Activated CD8-positive, alpha-beta memory T cell treated with anti-CD3 and anti-CD28 coated beads for 48 hours (primary cell): ENCODE measurements at places on chromosomes 12 and 14.

DNA sequence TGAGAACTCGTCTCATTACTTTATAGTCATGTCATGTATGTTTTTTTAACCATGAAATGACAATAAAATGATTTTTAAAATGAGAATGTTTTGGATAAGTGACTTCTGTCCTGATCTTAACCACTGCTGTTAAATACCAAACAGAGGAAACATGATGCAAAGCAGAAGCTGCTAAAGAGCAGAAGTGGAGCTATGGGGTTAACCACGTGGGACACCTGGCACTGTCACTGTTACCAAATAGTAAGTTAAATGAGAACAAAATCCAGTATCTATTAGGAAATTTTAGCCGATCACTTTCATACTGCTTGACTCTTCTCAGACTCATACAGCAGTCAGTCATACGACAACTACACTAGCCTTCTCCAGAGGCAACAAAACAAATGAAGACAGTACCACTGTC lies 82.4 kb downstream of the SCAF11 start:
- DNase-seq: no peak

GRCh38 chr14:105151838-105152793 lies 16.5 kb downstream of the JAG2 start:
- DNase-seq: no peak

GRCh38 chr12:64627771-64628170 lies 17.5 kb downstream of the RASSF3 start:
- DNase-seq: no peak

DNA sequence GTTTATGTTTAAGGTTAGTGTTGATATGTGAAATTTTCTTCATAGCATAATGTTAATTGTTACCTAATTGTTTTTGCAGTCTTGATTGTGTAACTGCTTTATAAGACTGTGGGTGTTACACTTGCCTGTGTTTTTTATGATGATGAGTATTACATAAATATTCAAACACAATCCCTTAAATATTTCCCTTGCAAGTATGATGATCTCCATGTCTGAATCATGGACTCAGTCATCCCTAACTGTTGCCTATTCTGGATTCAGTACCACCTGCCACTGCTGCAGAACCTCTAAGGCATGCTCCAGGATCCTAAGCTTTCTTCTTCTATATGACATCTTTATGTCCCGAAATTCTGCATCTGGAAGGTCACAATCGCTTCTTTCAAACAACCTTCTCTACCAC lies 246.3 kb upstream of the CLEC14A start:
- DNase-seq: no peak

DNA sequence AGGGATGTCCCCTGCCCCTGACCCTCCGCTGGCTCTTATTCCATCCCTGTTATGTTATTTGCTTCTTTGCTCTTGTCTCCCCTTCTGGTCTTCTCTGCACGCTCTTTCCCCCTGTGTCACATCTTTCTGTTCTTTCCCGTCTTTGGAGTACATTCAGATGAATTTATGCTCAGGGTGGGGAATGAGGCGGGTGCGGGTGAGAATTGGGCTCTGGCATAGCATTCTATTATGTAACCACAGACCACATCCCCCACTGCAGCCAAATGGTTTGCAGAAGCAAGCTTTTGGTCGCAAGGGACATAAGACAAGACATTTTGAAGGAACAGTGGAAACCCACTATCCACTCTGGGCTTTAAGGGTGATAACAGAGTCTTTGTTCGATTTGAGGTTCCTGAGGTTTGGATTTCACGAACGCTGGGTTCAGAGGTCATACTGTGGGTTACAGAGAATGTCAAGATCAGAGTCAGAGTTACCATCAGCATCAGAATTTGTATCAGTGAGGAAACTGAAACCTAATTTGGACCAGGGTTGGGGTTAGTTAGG lies 3.8 kb downstream of the ENDOU start:
- no peak for DNase-seq

- no peak for DNase-seq
These were observed 55.2 kb downstream of the TGFB3 start for GRCh38 chr14:75926431-75927115.

DNA sequence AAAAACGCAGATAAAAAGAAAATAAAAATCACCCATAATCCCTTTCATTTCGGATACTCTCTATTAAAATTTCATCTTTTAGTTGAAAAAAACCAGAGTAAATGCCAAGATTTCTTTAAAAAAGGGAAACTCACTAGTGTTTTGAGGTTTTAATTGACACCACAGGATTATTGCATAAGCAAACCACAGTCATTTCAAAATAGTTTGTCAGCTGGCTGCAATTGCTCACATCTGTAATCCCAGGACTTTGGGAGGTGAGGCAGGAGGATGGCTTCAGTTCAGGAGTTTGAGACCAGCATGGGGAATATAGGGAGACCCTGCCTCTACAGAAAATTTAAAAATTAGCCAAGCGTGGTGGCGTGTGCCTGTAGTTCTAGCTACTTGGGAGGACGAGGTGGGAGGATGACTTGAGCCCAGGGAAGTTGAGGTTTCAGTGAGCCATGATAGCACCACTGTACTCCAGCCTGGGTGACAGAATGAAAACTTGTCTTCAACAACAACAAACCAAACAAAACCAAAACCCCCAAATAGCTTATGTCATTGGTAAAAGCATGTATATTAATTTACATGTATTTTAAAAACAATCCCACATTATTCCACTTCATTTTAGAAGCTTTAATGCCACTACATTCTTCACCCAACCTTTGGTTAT lies 48.8 kb downstream of the SYNE2 start:
- DNase-seq: no peak

GRCh38 chr12:52613384-52614030 lies 4.9 kb downstream of the KRT73 start:
- no peak for DNase-seq

DNA sequence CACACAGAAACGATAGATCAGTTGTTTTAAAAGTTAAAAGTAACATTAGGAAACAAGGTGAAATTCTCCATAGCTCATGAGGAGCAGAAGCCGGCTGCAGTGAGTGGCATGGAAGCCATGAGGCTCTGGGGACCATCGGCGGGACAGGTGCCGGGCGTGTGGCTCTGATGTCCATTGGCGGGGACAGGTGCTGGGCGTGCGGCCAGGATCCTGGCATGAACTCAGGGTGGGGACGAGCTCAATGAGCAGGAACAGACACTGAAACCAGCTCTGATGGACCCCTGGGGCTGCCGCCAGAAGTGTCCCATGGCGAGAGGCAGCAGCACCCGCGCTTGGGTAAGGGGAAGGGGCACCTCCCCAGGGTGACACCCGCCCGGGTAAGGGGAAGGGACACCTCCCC lies 75.1 kb downstream of the NOC4L start:
- no peak for DNase-seq

GRCh38 chr14:56555921-56556570 lies 23.6 kb upstream of the TMEM260 start:
- no peak for DNase-seq

DNA sequence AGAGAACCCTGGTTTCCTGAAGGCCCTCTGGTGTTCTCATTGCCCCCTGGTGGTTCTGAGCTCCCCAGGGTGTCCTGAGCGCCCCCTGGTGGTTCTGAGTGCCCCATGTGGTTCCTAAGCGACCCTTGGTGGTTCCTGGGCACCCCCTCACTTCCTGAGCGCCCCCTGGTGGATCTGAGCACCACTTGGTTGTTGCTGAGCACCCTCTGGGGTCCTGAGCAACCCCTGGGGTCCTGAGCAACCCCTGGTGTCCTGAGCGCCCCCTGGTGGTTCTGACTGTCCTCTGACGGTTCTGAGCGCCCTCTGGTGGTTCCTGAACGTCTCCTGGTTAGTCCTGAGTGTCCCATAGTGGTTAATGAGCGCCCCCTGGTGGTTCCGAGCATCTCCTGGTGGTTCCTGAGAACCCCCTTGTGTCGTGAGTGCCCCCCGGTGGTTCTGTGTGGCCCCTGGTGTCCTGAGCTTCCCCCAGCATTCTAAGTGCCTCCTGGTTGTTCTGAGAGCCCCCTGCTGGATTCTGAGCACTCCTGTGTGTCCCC lies 568.3 kb downstream of the TMEM121 start:
- no peak for DNase-seq

- DNase-seq: no peak
These were observed 56.4 kb downstream of the EP400 start for GRCh38 chr12:132006056-132006680.

GRCh38 chr14:30227876-30228275 lies 300.2 kb upstream of the PRKD1 start:
- DNase-seq: no peak

- DNase-seq: no peak
These were observed 43.8 kb downstream of the ALDH1L2 start for GRCh38 chr12:105040476-105040875.

- no peak for DNase-seq
These were observed 183.9 kb downstream of the PIWIL1 start for GRCh38 chr12:130521375-130522124.

DNA sequence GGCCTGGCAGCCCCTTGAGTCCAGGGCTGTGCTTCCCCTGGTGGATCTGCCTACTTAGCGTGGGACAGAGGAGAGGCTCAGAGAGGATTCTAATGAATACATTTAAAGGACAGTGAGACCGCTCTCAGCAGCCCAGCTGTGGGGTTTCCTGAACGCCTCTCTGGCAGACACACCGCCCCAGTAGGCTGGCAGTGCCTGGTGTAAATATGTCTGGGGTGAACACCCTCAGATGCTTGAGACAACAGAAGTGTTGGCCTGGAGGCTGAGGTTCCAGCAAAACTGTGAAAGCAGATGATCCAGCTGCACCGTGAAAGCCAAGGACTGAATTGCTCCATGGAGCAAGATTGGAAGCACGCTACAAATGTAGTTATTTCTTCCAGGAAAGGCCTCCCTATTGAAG lies 55.1 kb downstream of the LRRC74A start:
- no peak for DNase-seq

DNA sequence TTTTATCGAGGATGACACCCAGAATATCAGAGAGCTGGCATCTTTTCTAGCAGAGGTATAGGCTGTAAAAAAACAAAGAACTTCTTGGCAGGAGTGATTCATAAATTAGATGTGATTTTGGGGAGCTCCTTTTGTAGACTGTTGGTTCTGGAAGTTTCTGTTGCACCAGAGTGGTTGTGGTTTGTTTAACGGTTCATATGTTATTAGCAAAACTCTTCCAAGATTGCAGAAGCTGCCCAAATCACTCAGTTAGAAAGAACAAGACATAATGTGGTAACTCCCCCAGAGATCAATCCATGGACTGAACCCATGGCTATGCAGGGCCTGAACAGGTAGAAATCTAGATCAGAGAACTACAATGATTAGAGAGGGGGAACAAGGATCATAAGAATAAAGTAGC lies 6.7 kb upstream of the RNASE10 start:
- no peak for DNase-seq

GRCh38 chr12:28026701-28027100 lies 54.2 kb upstream of the PTHLH start:
- no peak for DNase-seq

- DNase-seq: no peak
These were observed at the start of gene AKT1 for GRCh38 chr14:104794993-104795780. Gene AKT1, minus strand, starts transcription at chr14:104795748. Its CDS starts 3,105 bp downstream, at chr14:104792643.
